Stimulated activated CD4-positive, alpha-beta T cell treated with anti-CD3 and anti-CD28 coated beads, Interleukin-2, amount 100 ng/mL, for 48 hours (primary cell): ENCODE measurements at places on chromosomes 12 and 14.

- no peak for DNase-seq
These were observed 100.4 kb downstream of the TTC6 start for GRCh38 chr14:37695866-37696265.

DNA sequence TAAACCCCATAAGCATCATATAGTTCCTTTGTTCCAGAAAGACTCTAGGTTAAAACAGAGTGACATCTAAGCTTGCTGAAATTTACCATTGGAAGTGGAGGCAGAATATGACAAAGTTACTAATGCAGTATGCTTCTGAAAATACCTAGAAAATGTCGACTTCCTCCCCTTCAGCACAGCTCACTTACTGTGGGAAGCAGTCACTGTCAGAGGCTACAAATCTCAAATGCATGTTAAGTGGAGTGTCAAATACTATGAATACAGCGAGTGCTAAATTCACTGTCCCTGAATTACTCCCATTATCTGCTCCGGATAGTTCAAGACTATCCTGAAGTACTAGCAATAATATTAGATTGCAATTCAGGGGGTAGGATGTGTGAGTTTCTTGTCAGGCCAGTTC is 1454.6 kb downstream of the AACS start:
- no peak for DNase-seq

DNA sequence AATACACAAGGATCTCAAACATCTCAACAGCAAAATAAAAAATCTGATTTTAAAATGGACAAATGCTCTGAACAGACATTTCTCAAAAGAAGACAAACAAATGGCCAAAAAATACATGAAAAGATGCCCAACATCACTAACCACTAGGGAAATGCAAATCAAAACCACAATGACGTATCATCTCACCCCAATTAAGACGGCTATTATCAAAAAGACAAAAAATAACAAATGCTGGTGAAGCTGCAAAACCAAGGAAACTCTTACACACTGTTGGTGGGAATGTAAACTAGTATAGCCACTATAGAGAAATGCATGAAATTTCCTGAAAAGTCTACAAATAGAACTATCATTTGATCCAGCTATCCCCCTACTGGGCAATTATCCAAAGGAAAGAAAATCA is 145.0 kb downstream of the BTG1 start:
- DNase-seq: no peak

DNA sequence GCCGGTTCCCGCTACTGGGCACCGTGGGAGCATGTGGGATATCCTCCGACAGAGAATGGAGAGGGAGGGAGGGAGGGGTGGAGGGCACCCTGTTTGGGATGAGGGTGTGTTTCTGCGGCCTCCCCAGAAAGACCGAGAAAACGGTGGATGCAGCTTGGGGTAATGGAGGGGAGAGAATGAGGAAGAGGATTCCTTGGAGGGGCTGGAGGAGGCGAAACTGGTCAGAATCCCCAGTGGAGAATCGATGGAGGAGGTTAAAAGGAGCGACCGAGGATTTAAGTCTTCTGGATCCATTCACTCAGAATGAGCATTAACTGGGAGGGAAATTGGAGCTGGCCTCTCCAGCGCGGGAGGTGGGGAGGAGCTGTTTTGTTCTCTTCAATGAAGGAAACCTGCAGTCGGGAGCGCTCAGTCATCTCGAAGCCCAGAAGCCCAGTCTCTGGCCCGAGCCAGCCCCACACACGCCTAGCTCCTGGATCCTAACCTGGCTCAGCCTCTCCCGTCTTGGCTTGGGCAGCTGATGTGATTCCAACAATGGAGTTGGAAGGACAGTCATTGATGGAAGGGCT is 581 bp downstream of the ARG2 start:
- no peak for DNase-seq

- no peak for DNase-seq
These were observed 370.2 kb upstream of the CCDC196 start for GRCh38 chr14:66115740-66116502.

- no peak for DNase-seq
These were observed 239.4 kb upstream of the TMTC1 start for GRCh38 chr12:30023186-30023585.

DNA sequence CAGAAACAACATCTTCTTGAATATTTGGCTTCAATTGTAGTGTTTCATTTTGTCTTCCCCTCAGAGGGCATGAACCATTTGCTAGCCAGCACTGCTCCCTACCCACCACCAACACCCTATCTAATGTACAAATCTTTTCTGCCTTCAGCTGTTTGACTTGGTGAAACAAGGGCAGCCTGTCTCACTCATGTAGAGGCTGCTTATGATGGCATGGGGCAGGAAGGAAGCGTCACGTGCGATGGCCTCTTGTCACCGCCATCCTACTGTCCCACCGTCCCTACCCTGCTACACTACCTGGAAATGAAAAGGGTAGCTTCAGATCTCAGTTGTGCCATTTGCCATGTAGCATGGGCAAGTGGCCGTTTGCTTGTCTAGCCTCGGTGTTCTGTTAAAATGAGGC is 29.9 kb upstream of the LRTM2 start:
- DNase-seq: no peak
